PC-9 (cell line): ENCODE measurements at places on chromosomes 3 and 15. TPM values are rescaled to one million over a fixed set of nuclear protein-coding genes. Genes with fewer than 3 reads are reported as not detected.

DNA sequence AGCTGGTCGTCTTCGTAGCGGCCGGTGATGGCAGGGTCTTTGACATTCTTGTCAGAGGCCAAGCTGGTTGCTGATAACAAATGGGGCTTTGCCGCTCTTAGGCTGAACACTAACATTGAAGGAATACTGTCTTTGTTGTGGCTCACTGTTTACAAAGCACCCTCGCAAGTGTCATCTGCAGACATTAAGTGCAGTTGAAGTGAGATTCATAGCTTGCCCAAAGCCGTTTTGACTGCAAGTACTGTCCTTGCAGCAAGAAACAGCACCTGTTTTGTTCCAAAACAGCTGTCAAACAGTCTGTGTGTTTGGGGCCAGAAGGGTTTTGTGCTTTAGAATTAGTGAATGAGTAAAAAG, 568 bp downstream of the SENP2 start:
- peaks cover 3% of the 10 kb centered on the region; the same call in 1 of the 2 replicates for H3K36me3 ChIP-seq
- peak overlapping the region; percentile 78 for H3K4me3 ChIP-seq
- peak overlapping the region; percentile 63 for H3K27ac ChIP-seq
- no peak for DNase-seq
- H3K27me3 ChIP-seq: no peaks in the 10 kb centered on the region

Gene MAN2A2
- 26.4 and 27.1 TPM in 2 replicates for total RNA-seq

Gene EXD1
- 0.70 TPM in 1 of 2 replicates, not detected in the other for total RNA-seq

Gene VGLL3
- 20.5 and 26.8 TPM in 2 replicates for total RNA-seq

Gene HEG1
- total RNA-seq: 30.2 and 33.5 TPM in 2 replicates
